Stimulated activated CD8-positive, alpha-beta memory T cell treated with anti-CD3 and anti-CD28 coated beads, Interleukin-7, amount 100 ng/mL, for 24 hours (primary cell): ENCODE measurements at places on chromosomes 2 and 18.

GRCh38 chr2:142142595-142142994, 11.8 kb upstream of the LRP1B start:
- DNase-seq: no peak

DNA sequence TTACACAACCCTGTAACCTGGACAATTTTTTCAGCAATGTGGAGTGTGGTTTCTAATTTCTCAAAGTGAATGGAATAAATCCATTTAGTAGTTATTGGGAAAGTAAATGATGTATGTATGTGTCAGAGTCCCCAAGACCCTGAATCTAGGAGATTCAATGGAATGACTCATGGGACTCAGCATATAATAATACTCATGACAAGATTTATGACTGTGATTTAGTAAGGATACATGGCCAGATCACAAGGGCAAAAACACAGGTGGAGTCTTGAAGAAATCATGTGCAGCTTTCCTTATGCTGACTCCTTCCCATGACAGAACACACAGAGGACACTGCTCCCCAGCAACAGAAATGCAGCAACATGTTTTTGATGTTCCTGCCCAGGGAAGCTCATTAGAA, 1877.7 kb upstream of the LRRTM1 start:
- no peak for DNase-seq

GRCh38 chr2:29189052-29189451, 73.8 kb downstream of the CLIP4 start:
- no peak for DNase-seq

GRCh38 chr18:34709750-34710441, at the start of gene DTNA:
DTNA (plus strand) TSS chr18:34710298; CDS start chr18:34755977, 45,679 bp downstream.
- no peak for DNase-seq
